Hepatic stellate cell (primary cell): ENCODE measurements at places on chromosomes 4 and X.

GRCh38 chr4:55258152-55258865 is 87.7 kb upstream of the SRD5A3 start:
- DNase-seq, result no peak

- peak; percentile 48 for DNase-seq
Observed at GRCh38 chrX:131677655-131678628, 134.1 kb downstream of the OR13H1 start.

- DNase-seq, result no peak
Observed at GRCh38 chr4:142500966-142501365, 345.1 kb downstream of the INPP4B start.

- no peak for DNase-seq
Observed at GRCh38 chr4:17884063-17884462, 73.3 kb downstream of the NCAPG start.

DNA sequence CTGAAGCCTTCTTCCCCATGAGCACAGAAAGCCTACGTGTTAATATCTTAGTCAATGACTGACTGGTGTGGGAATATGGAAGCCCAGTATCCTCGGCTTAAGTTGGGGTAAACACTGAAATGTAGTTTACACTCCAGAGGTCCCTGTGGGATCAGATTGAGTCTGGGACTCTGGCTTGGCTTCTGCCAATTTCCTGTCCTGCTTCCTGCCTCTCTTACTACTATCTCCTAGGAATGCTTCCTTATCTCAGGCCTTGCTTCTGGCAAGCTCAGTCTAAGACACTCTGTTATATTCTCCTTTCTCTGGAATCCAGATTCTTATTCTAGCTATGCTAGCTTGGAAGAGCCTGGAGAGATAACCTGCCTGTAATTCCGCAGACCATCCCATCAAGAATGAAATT is 174.0 kb upstream of the LDB2 start:
- peak; percentile 19 for DNase-seq

GRCh38 chrX:153886915-153887314 is 942 bp upstream of the L1CAM start:
- DNase-seq, result no peak

DNA sequence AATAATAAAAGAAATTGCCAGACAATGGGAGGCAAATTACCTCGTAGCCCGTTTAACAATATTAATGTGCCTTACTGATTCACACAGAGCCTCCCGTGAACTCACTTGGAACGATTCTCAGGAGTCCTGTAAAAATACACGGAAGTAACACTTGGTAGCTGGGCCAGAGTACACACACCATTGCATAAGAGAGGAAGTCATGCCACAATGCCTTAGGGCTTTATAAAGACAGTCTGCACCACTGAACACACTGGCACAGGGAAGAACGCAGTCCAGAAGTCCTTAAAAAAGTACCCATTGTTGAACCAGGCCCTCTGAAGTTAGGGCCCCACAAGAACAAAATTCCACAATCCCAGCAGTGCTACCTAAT is 15.1 kb downstream of the SLC2A9 start:
- no peak for DNase-seq

DNA sequence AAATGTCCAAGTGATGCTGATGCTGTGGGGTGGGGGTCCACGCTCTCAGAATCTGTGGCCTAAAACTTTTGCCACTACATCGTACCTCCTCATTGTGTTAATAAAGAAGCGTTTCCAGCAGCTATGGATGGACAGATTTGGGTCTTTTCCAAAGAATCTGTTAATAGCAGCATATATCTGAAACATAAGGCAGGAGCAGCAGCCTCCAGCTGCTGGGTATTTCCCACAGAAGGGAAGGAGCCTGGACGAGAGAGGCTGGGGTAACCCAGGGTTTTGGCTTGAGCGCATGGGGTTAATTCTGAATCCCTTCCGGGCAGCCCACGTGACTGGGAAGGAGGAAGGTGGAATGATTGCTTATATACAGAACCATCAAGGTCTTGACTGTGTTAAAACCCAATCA is 332.4 kb downstream of the BCOR start:
- DNase-seq, result no peak
